HEK293T (cell line): ENCODE measurements at places on chromosomes 3 and 15.

- DNase-seq: no peak
Observed at GRCh38 chr3:43015991-43016865, 37.1 kb downstream of the GASK1A start.

DNA sequence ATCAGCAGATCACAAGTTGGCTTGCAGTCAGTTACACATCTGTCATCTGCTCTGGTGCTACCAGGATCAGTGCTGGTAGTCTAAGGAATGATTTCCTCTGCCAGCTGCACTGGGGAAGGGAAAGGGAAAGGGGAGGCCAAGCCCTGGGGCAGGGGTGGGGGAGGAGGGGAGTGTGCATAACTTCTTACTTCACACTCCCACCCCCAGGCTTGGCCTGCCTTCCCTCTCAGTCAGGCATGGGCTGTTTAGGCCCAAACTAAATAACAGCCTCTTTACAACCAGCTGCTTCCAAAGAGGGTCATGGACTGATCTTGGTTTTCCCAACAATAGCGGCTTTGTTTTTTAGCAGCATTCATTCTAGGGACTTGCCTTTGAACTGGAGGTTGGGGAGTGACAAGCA, 86.1 kb upstream of the PSMD6 start:
- no peak for DNase-seq

- no peak for DNase-seq
Observed at GRCh38 chr15:26148156-26148860, 285.2 kb upstream of the ATP10A start.

DNA sequence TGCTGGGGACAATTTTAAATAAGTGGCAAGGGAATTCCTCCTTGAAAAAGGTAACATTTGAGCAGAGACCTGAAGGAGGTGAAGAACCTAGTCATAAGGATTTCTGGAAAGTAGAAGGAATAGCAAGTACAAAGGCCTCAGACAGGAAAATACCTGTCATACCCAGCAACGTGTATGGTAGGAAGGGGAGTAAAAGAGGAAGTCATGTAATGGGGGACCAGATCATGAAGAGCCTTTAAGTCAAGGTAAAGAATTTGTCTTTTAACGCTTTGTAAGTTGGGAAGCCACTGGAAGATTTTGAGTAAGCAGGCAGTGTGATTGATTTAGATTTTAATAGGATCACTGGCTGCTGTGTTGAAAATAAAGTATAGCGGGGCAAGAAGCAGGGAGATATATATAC, 43.4 kb upstream of the FAH start:
- DNase-seq: no peak

- DNase-seq: no peak
Observed at GRCh38 chr15:98228846-98229245, 268.3 kb downstream of the ARRDC4 start.
